ENCODE measurements at places on chromosomes 7 and 10. TPM values are rescaled to one million over a fixed set of nuclear protein-coding genes. Genes with fewer than 3 reads are reported as not detected.
A peak's percentile ranks its signal among the peaks of the same experiment; 100 is the strongest.

PI4K2A gene
- 9.9 TPM for total RNA-seq

AUTS2 gene
- total RNA-seq = 5.2 TPM

OR2A7 gene
- 0.51 TPM for total RNA-seq

KCNMA1 gene
- 2.0 TPM for total RNA-seq

DNA sequence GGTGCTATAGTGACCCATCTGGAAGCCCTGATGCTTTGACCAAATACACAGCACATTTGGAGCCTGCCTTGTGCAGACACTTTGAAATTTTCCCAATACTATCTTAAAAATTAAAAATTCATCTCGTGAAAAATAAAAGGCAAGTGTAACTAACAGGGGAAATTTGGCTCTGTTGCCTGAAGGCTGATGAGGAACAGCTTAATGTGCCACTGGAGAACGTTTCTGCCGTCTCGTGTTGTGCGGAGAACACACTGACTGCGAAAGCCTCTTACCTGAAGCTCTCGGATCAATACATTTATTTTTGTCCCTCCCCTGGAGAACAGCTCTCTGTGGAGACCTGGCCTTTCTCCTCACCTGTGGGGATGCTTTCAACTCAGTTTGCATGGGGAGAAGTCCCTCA lies 77.2 kb upstream of the CHST15 start:
- no peak for DNase-seq

DNA sequence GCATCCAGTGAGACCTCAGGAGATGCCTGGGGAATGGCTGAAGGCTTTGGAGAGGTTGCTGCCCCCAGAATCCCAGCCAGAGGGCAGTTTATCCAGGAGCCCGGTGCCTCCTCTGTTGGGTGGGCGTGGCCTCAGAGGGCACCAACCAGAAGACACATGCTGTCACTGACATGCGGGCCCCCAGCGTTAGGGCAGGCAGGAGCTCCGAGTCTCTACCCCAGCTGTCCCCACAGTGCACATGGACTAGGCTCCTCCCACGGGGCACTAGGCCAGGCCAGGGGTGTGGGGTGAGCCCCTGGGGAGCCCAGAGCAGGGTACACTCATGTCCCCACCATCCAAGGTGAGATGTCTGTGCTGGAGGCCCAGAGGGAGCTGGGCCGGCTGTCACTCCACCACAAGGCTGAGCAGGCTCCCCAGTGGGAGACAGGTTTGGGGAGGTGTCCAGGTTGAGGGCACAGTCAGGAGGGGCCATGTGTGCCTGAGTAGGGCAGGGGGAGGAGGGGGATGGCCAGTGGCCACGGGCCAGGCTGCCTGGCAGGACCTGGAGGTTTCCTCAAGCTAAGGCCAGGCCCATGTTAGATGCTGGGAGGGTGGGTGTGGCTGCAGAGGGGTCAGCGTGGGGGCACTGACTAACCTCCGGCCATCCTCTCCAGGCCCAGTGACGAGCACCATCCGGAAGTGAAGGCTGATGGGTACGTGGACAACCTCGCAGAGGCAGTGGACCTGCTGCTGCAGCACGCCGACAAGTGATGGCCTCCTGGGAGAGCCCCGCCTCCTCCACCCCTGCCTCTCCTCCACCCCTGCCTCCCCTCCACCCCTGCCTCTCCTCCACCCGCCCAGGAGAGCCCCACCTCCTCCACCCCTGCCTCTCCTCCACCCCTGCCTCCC lies 131.3 kb downstream of the FAM53B start:
- DNase-seq = no peak

DNA sequence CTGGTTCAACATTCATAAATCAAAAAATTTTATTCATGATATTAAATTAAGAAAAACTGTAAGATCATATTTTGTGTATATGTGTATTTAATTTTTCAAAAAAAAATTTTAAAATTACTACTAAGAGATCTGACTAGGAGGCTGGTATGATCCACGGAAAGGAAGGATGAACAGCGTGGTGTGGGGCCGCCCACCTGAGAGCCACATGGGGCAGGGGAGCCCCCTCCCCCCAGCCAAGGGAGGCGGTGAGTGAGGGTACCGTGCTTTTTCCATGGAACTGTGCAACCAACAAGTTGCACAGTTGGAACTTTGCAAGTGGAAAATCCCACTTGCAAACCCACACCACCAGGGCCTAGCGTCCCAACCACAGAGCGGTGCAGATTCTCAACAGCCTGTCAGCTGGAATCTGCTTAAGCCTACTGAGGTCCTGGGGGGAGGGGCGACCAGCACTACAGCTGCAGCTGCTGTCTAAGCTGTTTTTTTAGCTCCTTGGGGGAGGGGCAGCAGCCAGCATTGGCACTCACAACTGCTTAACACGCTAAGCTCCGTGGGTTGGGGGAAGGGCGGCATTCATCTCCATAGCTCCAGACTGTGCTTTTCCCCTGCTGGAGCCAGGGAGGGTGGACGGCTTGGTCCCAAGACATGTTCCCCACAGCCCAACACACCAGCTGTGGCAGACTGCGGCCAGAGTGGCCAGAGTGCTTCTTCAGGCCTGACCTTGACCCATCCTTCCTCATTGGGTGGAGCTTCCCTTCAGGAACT lies 94.2 kb upstream of the IGFBP3 start:
- peak; percentile 79 for DNase-seq

DNA sequence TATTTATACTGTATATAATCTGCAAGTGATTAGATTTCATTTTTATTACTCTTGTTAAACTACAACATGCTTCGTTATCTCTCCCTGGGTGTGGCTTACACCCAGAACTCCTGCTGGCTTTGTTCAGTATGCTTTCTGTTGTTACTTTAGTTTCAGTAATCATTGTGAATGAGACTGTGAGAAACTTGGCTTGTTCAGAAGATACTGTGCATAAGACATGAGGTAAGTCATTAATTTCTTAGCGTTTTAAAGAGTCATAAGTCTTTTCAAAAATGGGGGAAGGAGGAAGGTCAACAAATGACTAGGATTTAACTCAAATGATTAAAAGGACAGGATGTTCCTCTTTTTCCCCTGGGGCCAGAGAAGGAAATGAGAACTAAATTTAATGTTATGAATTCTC lies 11.6 kb upstream of the ADD3 start:
- DNase-seq = no peak

- DNase-seq = no peak
Observed at GRCh38 chr10:76769582-76769981, 868.0 kb downstream of the KCNMA1 start.

DNA sequence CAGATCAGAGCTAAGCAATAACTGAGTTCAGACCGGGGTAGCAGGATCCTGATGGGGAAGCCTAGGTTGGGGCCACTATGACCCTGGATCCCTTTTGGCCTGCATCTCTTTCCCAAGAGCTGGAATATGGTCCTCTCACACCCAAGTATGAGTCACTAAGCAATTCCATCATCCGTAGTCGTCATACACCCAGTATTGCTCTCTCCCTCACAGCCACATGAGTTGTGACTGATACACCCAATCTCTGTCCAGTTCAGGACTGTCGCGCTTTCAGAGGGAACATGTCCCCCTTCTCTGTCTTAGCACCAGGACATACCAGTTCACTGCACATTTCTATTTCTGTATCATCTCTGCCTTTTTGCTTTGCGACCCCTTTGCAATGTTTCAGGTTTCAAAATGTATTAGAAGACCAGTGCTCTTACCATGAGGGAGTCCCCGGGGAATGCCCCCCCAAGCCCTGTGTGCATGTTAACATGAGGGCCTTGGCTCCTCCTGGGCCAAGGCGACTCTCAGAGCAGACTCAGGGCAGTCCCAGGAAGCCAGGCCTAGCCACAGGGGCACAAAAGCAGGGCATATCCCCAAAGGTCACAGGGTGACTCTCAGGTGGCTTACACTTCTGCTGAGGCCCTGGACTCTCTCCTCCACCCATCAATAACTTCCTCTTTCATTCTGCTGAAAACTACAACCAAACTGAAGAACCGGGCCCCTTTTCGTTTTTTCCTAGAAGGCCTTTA lies 75.3 kb upstream of the SAMD8 start:
- no peak for DNase-seq

DNA sequence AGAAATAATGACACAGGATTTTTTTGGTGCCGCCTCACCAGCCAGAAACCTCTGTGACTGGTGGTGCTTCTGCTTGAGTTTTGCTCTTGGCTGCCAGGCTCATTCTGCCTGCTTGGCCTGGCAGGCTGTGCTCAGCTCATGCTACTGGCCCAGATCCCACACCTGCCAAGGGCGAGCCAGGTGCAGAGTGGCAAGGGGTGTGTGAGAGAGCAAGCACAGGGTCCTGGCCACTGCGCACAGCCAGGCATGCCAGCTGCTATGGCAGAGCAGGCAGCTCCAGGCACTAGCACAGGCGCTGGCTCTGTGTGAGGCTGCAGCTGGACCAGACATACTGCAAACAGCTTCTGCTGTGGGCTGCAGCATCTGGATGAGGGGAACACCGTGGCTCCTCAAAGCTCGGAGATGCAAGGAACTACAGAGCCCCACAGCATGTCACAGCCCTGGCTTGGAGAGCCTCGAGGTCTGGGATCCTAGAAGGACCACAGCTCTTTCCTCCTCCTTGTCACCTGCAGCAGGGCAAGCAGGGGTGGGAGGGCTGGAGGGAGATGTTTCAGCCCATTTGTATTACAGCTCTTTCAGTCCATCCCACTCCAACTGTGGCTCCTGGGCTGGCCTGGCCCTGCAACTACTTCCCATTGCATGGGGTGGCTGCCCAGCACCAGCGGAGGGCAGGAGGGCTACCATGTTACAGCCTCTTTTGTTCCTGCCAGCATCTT lies 313.4 kb upstream of the SEMA3C start:
- peak; percentile 78 for DNase-seq

DNA sequence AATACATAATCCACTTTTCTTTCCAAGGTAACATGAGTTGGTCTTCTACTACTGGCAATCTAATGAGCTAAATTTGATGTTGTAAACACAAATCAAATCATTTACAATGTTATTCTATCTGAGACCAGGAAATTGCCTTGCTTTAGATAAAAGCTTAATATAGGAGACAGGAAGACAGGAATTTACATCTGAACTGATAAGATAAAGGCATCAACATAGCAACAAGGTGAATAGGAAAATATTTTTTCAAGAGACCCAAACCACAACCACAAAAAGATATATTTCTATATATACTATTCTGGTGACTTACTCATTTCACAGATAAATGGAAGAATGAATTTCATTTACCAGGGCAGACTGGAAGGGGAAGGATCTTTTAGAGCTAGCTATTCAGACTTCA lies 46.3 kb upstream of the CALCR start:
- no peak for DNase-seq

GRCh38 chr10:117166418-117167345 lies 28.6 kb upstream of the VAX1 start:
- DNase-seq = no peak

GRCh38 chr10:845526-845925 lies 86.0 kb downstream of the LARP4B start:
- DNase-seq = no peak

DNA sequence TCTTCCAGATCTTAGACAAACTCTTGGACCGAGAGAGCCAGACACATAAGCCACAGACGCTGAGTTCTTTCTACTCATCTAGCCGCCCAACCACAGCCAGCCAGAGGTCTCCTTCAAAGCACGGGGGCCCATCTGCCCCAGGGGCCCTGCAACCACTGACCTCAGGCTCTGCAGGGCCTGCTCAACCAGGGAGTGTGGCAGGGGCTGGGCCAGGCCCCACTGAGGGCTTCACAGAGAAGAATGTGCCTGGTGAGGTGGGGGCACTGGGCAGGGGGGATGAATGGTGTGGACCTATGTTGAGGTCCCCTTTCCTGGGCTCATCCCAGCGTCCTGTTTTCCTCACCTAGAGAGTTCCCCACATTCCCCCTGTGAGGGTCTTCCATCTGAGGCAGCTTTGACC lies 11.4 kb downstream of the ZSWIM8 start:
- DNase-seq = no peak

GRCh38 chr7:44138698-44139097 lies 2.4 kb downstream of the MYL7 start:
- DNase-seq = no peak

DNA sequence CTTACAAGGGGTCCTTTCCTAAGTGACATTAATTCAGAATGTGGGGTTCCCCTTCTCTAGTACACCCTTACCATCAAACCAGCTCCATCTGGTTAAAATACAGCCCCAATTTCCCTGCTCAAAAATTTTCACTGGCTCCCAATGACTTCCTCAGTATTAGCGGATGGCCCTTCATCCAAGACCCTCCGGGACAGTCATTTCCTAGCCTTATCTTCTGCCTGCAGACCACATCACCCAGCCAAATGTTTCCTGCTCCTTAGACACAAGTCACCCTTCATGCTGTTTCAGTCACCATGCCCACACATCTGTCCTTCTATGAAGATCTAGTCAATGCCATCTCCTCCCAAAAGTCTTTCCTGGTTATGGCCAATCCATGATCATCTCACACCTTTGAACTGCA lies 45.2 kb downstream of the PARD3 start:
- no peak for DNase-seq

DNA sequence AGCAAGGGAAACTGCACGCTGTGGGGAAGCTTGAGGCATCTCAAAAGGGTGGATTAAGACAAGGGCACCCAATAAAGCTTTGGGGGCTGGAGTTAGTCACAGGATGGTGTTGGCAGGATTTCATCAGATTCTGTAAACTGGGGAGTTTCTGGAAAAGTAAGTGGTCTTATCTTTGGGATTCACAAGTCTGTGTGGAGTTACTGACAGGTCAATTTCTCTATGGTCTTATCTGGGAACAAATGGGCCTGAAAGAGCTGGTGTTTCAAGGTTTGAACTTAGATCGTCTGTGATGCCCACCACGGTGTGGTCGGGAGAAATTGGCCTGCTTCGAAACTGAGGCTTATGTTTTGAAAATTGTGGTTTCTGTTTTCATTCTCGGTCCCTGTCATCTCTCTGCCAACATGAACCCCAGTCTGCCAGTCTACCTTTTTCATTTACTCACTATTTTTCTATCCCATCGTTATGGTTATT lies 23.8 kb upstream of the AOAH start:
- DNase-seq = no peak

DNA sequence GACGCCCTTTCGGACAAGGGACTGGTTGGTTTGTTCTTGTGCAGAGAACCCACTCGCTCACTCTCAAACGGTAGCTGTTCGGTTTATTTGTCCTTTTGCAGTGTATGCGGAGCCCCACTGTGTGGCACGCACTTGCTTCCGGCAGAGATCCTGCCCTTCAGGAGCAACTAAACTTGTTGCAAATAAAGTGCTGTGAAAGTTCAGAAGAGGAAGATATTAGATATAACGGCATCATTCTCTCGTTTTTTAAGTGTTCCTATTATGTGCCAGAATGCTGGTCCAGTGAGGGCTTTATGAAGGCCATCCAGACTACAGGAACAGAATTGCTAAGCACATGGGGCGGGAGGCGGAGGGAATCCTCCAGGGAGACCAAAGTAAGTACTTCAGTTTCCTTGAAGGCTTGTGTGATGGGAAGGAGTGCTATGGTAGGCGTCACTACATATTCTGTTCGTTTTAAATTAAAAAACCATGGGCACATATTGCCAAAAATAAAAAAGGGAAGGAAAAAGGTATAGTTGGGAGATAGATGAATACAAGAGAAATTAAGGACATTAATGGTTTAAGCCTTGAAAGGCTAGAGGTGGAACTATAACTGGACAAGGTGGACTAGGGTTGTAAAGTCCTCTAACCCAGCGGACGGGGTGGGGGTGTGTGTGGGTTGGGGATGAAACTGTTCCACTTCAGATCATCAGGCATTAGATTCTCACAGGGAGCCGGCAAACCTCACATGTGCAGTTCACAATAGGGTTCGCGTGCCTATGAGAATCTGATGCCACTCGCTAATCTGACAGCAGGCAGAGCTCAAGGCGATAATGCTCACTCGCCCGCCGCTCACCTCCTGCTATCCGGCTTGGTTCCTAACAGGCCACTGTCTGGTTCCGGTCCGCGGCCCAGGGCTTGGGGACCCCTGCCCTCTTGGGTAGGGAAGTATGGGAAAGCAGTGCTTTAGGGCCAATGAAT lies 704 bp upstream of the ERLIN1 start:
- DNase-seq = peak; percentile 53

- DNase-seq = no peak
Observed at GRCh38 chr10:1548596-1548995, 188.7 kb downstream of the ADARB2 start.

All from Right ventricle myocardium superior (tissue), 1 donor.